ENCODE measurements at places on chromosomes 7 and 10.

GRCh38 chr7:137772316-137772715 lies 74.5 kb downstream of the DGKI start:
- DNase-seq, result no peak

DNA sequence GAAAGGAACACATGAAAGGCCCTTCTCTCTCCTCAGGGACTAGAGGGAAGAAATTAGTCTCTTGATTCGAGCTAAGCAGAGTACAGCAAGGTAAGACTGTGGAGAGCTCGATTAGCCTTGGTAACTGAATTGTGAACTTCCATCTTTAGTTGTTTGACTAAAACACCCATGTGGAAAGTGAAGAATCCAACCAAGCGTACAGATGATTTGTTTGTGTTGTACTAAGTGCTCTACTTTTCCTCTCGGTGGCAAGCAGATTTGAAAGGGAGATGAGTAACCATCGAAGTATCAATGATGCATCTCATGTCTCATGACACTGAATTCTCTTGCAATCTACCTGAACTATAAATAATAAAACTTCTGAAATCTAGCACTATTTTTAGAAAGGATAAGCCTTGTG lies 80.7 kb downstream of the FZD1 start:
- DNase-seq, result no peak

DNA sequence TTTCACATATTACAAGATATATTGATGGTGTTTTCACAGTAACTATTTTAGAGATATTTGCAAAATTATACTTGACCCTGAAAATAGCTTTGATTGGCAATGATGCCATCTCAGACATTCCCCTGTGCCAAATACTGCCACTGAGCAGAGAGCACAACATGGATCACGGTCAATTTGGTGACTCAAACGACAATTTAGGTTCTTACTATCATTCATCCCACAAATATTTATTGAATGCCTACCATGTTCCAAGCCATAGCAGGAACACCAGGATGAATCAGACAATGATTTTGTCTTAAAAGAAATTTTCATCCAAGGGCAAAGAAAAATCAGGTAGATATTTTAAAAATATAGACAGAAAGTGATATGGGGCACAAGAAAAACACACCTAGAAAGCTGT lies 153.2 kb upstream of the ADO start:
- DNase-seq, result no peak

GRCh38 chr7:117134889-117135552 lies 181.7 kb downstream of the ST7 start:
- no peak for DNase-seq

- no peak for DNase-seq
These were observed 45.1 kb downstream of the TMEM60 start for GRCh38 chr7:77753173-77753572.

DNA sequence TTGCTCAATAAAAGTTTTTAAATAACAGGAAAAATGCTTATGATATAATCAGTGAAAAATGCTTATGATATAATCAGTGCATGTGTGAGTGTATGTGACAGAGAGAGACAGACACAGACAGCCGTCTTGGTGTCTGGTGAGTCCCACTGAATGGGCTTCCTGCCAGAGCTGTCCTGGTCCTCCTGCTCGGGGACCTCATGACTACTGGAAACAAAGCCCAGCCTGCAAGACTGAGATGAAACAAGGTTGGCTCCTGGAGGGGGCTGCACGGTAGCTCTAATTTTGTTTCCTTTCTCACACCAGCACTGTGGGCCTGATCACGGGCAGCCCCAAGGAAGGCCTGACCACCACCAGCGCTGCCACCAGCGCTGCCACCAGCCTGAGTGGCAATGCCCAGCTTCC lies 57.3 kb downstream of the NRP1 start:
- no peak for DNase-seq

GRCh38 chr10:132816718-132817117 lies 30.8 kb upstream of the NKX6-2 start:
- DNase-seq, result no peak

GRCh38 chr7:110281362-110281761 lies 809.6 kb upstream of the LRRN3 start:
- no peak for DNase-seq

DNA sequence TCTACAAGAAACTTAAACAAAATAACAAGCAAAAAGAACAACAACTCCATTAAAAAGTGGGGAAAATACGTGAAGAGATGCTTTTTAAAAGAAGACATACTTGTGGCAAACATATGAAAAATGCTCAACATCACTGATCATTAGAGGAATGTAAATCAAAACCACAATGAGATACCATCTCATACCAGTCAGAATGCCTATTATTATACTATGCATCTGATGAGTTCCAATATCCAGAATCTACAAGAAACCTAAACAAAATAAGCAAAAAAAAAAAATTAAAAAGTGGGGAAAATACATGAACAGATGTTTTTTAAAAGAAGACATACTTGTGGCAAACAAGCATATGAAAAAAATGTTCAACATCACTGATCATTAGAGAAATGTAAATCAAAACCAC lies 29.6 kb upstream of the AKR1C3 start:
- DNase-seq, result no peak

- no peak for DNase-seq
These were observed 1.7 kb downstream of the SCRN1 start for GRCh38 chr7:29987811-29988317.

DNA sequence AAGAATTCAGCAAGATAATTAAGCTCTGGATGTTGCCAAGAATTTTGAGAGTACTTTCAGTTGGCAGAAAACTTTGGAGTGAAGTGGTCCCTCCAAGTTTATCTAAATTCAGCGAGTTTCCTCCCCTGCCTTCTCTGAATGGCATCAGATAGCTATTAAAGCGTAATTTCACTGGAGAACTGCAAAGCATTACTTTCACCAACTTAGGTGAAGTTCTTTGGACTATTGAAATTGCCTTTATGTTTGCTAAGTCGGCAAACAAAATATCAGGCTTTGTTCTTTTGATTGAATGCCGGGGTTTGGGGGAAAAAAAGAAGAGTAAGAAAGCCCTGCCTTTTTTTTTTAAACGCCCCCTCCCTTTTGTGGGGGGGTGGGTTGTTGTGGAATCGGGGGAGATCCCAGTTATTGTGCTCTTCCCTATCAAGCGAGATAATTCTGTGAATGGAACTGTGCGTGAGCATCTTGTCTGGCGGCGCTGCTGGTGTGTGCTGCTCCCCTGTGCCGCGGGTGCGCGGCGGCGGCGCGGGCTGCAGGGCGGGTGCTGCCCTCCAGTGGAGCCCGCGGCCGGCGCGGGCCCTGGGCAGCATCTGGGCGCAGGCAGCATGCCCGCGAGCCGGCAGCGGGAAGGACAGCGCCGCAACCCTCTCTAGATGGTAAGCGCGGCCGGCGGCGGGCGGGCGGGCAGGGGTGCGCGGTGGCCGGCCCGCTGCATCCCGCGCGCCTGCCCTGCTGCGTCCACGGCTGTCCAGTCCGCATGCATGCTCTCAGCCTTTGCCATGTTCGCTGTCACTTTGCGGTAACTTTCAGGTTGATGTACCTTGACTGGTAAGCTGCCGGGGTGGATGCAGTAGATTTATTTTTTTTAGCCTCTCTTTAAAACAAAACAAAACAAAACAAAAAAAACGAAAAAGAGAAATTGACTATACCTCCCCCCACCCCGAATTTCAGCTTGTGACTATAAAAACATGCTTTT lies 176.5 kb downstream of the TCF7L2 start:
- peak; percentile 25 for DNase-seq

- DNase-seq, result no peak
These were observed 150.4 kb downstream of the PDE1C start for GRCh38 chr7:31919678-31920369.

- DNase-seq, result no peak
These were observed 185.2 kb downstream of the DKK1 start for GRCh38 chr10:52499281-52499680.

DNA sequence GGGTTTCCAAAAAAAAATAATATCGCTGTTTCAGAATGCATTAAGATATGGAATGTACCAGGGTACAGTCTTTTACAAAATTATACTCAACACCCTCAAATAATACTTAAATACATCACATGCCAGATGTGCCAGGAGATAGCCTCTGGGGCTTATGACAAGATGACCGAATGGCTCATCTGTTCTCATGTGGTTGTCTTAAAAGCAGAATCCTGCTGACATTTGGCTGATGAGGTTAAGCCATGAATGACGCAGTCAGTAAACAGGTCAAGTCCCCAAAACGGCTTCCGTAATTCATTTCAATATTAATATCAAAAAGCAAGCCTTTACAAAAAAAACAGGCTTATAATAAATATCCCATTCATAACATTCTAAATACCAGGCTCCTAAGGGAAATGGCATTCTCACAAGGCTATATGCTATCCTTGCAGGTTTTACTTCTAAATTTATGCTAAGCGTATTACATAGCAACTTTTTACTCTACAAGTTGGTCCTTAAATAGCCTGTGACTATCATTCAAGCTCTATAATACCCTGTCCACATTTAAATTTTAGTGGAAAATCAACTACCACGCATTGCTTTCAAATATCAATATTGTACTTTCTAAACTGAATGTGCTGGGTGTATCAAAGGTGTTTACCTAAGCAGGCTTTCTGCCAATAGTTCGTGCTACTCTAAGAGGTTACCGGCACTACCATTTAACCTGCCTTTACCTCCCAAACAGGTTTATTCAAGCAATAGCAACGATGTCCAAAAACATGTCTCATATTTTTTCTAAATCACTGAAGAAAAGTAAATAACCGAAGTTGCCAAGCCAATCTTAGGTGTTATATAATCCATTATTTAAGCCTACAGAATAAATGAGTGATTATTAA lies 15.6 kb downstream of the SMURF1 start:
- DNase-seq, result no peak

GRCh38 chr10:47325303-47326291 lies 3.3 kb downstream of the GDF2 start:
- DNase-seq, result no peak

- no peak for DNase-seq
These were observed 438.9 kb upstream of the PODXL start for GRCh38 chr7:131995324-131995723.

- DNase-seq, result no peak
These were observed 2.0 kb upstream of the MTG1 start for GRCh38 chr10:133391761-133392518.

- no peak for DNase-seq
These were observed 249.3 kb upstream of the ZMIZ1 start for GRCh38 chr10:78819361-78820006.

DNA sequence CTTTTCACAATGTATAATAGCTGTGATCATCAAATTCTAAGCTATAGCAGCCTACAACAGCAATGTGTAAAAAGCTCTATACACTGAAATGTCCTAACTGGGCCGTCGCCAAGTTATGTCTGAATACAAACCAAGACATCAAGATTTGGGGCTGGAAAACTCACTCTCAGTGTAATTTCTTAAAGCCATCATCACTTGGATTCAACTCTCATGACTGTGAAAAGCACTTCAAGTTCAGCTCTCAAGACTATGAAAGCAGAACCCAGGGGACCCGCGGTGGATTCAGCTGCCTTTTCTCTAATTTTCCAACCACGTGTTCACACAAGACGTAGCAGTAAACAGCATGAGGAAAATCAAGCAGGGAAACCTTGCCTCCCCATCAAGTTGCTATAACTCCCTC lies 15.8 kb upstream of the ZNRF2 start:
- DNase-seq, result no peak

DNA sequence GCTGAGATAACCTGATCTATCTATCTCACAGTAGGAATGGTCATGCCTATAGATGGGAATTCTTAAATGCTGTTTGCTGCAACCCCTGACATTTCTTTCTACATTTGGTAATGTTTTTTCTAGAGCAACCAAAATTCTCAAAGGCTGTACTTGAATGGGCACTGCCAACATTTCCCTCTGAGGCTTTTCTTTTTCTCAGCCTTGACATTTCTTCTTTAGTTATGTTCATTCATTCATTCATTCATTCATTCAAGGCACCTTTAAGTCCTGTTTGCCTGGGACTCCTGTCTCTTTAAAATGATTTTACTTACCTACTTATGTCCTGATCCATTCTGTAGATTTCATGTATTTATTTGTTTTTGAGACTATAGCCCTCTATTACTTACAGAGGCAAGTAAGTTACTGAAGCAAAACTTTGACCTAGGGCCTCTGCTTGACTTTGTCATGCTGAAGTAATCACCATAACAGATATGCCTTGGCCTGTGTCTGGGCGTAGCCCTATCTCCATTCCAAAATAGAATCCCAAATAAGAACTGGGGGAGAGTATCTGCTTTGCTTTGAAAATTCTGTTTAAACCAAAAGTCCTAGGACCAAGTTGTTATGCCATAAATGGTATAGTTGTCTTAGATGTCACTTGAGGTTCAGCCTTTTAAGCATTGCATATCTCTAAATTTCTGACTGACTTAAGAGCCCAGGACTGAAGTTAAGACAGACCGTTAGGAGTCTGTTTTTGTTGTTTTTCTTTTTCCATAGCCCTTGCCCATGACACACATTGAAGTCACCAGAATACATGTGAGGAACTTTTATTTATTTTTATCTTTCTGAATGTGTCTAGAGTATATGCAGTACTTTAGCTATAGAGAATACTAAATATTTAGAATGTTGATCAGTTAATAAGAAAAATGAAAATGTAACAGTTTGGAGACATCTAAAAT lies 59.2 kb downstream of the AKAP9 start:
- DNase-seq, result no peak

GRCh38 chr7:91835826-91836368 lies 44.6 kb downstream of the MTERF1 start:
- no peak for DNase-seq
